Mesenteric fat pad (tissue), 1 donor: ENCODE measurements at places on chromosomes 1 and 21. TPM values are rescaled to one million over a fixed set of nuclear protein-coding genes. Genes with fewer than 3 reads are reported as not detected.

- DNase-seq: no peak
Measured at GRCh38 chr1:58143972-58144697, 402.4 kb downstream of the OMA1 start.

DNA sequence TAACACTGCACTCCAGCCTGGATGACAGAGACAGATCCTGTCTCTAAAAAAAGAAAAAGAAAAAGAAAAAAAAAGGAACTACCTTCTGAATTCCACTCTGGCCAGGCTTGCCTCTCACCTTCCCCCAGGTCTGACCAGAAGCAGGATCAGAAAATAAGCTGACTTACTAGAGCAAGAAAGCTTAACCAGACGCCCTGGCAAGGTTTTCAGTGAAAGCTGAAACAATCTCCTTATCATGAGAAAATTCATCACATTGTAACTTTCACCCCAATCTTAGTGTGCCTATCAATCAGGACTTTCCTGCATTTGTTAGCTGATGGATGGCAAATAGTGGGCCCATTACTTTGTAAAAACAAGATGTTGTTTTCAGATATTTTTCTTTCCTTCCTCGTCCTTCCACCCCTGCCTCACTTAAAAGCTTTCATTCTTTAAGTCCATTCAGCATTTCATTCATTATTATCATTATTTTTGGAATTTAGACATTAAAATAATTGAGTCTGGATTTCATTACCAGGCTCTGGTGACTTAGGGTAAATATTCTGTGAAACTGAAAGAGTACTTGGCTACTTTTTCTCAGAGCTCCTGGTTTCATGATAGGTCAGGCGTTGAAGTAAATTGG is 96.5 kb upstream of the CD34 start:
- DNase-seq: no peak

GRCh38 chr21:35239811-35240219 is 190.7 kb upstream of the RUNX1 start:
- DNase-seq: no peak

DNA sequence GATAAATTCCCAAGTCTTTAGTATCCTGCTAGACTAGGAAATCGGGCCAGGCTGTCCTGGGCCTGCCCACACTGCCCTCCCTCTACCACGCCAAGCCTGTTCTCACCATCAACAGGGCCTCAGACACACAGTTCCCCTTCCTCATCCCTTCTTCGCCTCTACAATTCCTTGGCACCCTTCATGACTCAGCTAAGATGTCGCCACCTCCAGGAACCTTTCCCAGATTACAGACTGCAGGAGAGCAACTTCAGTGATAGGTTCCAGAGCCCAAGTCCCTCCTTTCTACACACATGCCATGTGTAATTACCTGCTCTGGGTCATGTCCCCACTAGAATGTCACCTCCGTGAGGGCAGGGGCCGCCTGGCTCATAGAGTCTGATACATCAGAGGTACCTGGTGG is 3.3 kb downstream of the RIMS3 start:
- DNase-seq: no peak

DNA sequence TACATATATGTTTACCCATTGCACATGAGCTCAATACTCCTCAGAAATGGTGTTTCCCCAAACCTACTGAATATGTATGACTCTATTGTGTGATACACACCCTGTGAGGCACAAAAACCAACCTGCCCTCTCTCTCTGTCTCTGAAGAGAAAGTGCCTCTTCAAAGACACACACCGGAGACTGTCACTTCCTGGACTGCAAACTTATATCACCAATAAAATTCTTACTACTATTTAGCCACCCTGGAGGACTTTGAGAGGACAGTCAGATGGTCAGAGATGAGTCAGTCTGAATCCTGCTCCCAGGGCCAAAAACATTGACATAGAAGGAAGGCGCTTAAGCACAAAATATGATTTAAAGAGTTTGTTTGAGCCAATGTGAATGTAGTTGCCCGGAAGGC is 110.4 kb downstream of the PPIAL4G start:
- DNase-seq: no peak

DNA sequence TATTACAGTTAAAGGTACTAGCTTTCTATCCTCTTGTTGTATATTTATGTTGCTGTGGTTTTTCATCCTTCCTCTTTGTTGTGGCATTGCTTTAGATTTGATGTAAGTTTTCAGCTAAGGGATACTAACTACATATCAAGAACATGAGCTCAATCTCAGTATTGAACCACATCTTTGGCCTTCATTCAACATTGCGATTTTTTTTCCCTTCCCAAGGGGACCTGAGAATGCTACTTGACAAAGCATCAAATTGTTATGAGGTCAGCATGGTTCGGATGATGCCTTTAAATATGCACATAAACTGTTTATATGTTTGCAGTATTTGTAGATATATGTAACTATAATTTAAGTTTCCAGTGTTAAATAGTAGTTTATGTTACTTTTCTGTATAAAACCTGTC is 31.7 kb upstream of the GPR88 start:
- no peak for DNase-seq

Gene VWA5B1
- not detected for total RNA-seq

- DNase-seq: peak; percentile 100
Measured at GRCh38 chr1:84506002-84506728, at the start of the genes GNG5 and SPATA1. Gene GNG5, minus strand, starts transcription at chr1:84506581. Its CDS starts 490 bp downstream, at chr1:84506091. Gene SPATA1, plus strand, starts transcription at chr1:84506386. Its CDS starts 9,974 bp downstream, at chr1:84516360.

DNA sequence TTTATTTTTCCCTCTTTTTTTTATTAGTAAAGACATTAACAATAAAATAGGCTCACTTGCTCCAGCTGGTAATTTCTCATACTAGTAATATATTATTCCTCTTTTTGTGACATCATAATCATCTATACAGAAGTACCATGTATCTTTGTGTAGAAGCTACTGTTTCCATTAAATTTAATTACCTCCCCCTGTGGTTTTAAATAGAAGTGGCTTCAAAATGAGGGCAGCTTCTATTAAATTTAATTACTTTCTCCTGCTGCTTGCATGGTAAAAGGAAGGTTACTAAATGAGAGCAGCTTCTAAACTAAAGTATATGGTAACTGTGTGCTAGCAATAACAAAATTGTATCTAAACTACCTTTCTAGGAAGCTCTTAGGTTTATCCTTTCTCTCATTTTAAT is 94.0 kb downstream of the DPYD start:
- no peak for DNase-seq

DNA sequence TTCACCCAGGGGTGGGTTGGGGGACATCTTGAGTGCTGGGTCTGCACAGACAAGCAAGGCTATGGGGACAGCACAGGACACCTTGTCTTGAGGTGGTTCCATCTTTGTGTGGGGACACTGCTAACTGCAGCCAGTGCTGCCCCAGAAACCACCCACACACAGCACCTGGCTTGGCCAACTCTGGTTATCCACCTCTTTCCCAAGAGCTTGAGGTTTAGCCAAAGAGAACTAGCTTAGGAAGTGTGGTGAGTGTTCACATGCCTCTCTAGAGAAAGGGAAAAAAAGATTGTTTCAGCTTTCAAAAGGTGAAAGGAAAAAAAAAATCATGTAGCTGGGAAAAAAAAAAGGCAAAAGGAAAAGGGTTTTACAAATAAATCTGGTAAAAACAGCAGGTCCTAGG is 32.4 kb downstream of the BCAR3 start:
- no peak for DNase-seq

GRCh38 chr1:31345635-31346034 is 27.2 kb downstream of the FABP3 start:
- no peak for DNase-seq

Gene HIPK1
- 78.9 TPM for total RNA-seq

- DNase-seq: no peak
Measured at GRCh38 chr1:56074007-56074651, 505.2 kb downstream of the PLPP3 start.

- DNase-seq: no peak
Measured at GRCh38 chr1:171653796-171654195, 1.3 kb upstream of the MYOC start.

DNA sequence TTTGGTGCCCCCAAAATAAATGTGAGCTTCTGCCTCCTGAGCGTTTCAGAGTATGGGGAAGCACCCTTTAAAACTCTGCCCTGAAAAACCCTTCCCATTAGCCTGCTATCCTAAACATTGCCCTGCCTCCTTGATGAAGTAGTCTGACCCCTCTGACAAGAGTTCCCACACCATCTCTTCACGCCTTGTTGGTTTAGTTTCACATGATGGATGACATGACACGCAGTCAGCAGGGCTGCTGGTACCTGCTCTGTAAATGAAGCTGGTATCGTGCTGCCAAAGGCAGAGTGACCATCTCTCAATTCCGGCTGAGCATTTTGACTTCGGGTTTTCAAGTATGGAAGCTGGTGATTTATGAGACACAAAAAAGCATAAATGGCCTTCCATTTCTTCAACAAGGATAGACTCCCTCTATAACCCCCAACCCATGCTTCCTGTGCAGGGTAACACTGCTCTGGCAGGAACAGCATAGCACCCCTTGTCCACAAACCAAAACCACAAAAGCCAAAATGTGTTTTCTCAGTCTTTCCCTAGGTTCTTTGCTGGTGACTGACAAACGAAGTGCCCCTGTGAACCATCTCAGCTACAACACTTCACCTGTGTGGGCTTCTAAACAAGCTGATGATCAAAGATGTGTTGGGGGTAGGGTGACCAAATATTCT is 444.6 kb downstream of the NUF2 start:
- DNase-seq: no peak

GRCh38 chr1:236687273-236687672 is 974 bp downstream of the ACTN2 start:
- DNase-seq: no peak

Gene OVAAL
- not detected for total RNA-seq

GRCh38 chr1:246537887-246538286 is 28.2 kb downstream of the TFB2M start:
- peak; percentile 55 for DNase-seq

Gene OR6Y1
- total RNA-seq: not detected

DNA sequence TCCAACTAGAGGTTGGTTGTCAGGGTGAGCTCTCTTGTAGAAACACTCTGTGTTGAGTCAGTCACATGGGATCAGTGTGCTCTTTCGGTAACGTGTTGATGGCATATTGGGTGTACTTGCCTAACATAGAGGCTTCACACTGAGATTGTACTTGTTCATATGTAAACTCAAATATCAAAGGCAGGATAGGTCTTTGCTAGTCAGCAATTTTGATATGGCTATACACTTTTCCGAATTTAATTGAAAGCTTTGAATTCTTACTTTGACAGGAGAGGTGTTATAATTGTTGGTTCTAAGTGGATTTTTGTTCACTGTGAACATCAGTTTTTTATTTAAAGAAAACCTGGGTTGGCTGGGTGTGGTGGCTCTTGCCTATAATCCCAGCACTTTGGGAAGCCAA is 16.4 kb upstream of the TGFB2 start:
- DNase-seq: no peak

- DNase-seq: no peak
Measured at GRCh38 chr1:114564141-114564540, 17.3 kb downstream of the BCAS2 start.

Gene HPCAL4
- total RNA-seq: not detected

Gene HMGCS2
- total RNA-seq: 0.71 TPM

DNA sequence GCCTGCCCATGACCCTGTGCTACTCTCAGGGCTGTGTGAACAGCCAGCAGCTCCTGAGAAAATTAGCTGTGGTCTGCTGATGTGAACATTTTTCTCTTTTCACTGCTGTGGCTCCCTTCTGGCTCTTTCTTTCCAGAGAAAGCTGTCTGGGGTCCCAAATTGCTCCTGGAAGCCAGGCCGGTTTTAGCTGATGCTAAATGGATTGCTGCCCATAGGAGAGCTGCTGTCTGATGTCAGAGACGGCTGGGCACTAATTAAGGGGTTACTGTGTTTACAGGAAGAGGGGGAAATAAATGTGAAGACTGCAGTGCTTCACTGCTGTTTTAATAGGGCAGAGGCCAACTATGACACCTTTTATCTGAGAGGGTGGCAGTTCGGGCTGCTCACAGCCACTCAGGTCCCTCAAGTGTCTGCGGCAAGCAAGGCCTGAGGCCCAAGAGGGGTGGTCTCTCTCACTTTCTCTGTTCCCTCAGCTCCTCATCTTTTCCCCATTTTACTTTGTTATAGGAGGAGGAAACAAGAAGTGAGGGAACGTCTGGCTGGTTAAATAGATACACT is 106.0 kb upstream of the GNG12 start:
- DNase-seq: no peak

DNA sequence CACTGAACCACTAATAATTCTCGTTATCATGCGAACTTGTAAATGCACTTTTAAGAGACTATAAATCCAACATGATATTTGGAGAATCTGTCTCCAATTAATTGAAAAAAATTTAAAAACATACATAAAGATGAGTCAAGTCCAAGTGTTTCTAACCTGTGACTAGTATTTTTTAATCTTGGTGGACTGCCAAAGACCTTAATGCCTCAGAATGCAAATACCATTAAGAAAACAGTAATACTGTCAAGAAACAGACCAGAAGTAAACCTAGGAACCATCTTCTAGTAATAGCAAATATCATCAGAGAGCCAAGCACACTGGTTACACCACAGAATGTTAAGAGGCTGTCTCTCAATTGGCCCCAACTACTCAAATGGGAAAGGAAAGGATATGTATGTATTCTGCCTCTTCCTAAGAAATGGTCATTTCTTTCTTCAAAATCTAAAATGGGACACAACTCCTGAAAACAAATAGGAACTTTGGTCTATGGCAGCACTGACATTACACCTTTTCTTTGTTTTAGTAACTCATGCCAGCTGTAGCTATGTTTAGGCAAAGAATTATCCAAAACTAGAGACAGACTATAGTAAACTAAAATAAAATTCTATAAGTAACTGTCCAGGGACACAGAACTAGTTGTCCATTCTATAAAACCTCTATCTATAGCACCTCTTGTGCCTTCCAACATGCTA is 15.8 kb downstream of the SCYL3 start:
- no peak for DNase-seq

Gene DNASE2B
- total RNA-seq: 0.39 TPM

Gene WNT9A
- total RNA-seq: 1.3 TPM

DNA sequence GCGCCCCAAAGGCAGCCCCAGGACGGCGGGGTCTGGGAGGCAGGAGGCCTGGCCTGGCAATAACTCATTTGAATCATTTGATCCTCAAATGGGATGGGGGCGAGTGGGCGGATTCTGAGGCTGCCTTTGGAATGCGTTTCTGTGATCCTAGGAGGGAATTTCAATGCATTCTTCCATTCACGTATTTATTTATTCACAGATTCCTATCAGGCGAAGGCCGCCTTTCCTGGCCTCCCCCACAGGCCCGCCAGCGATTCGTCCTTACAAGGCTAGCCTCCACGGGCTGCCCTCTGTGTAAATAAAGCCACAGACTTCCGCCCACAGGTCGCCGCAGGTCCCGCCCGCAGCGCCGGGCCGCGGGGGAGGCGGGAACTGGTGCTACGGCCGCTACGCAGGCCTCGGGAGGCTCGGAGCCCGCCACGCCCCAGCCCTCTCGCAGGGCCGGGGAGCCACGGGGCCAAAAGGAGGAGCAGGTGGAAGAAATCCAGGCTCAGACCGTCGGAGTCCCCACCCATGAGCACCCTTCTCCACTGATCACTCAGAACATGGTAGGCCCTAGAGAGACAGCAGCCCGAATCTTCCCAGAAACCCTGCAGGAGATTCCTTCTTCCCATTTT is 31.3 kb upstream of the JUN start:
- DNase-seq: peak; percentile 95
